ENCODE measurements at places on chromosomes 6 and 20.

DNA sequence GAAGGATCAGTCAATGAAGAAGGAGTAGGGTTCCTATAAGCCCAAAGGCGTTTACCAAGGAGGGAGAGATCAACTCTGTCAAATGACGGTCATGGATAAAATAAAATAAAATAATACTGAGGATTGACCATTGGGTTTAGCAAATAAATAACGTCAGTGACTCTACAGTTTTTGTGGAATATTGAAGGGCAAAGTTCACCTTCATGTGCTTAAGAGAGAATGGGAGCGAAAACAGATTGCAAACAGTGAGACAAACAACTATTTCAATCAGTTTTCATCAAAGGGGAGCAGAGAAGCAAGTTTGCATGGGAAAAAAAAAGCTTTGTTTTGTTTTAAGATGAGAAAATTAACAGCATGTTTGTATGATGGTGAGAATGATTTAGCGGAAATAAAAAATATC, 17.6 kb upstream of the NT5DC1 start:
- no peak for DNase-seq

DNA sequence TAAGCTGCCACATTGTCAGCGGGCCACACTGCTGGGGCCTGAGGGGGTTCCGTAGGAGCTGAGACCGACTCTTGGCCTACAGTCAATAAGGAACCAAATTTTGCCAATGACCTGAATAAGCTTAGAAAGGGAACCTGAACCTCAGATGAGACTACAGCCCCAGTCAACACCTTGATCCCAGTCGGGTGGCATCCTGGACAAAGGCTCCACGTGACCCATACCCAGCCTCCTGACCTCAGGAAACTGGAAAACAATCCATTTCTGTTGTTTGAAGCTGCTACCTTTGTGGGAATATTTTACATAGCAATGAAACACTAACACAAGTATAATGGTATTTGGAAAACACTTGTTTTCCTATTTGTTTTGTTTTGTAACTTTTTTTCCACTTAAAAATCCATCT, 179.9 kb upstream of the RALGAPA2 start:
- DNase-seq, result no peak

GRCh38 chr6:43627008-43627825, 1.8 kb downstream of the GTPBP2 start:
- no peak for DNase-seq

GRCh38 chr6:37566950-37567349, 67.3 kb upstream of the CCDC167 start:
- no peak for DNase-seq

DNA sequence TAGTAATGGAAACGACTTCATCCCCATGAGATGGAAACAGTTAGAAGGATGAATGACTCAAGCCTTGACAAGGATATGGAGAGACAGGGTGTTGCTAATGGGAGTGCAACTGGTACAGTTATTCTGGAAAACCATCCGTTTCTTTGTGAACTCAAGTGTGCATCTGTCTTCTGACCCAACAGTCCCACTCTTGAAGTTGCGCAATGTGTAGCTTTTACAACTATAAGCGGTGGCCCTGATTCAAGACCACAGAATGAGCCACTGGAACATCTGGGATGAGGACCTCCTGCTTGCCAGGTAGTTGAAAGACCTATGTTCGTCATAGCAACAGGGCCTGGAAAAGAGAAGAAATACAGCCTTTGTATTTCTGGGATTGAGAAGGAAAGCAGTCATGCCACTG, 115.8 kb upstream of the GMDS start:
- DNase-seq, result no peak

DNA sequence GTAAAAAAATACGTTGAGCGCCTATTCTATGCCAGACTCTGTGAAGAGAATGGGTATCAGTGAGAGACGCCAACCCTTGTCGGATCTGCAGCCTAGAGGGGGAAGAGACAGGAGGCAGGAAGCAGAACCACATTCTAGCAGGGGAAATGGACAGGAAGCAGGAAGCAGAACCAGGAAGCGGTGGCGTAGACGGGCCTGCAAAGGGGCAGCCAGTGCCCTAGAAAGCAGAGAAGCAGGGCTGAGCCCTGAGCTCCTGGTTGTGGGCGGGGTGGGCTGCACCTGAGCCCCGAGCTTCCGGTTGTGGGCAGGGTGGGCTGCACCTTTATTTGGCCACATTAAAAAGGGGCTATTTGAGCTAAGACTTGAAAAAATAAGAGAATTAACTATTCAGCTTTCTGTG, 71.9 kb downstream of the FAM120B start:
- no peak for DNase-seq

DNA sequence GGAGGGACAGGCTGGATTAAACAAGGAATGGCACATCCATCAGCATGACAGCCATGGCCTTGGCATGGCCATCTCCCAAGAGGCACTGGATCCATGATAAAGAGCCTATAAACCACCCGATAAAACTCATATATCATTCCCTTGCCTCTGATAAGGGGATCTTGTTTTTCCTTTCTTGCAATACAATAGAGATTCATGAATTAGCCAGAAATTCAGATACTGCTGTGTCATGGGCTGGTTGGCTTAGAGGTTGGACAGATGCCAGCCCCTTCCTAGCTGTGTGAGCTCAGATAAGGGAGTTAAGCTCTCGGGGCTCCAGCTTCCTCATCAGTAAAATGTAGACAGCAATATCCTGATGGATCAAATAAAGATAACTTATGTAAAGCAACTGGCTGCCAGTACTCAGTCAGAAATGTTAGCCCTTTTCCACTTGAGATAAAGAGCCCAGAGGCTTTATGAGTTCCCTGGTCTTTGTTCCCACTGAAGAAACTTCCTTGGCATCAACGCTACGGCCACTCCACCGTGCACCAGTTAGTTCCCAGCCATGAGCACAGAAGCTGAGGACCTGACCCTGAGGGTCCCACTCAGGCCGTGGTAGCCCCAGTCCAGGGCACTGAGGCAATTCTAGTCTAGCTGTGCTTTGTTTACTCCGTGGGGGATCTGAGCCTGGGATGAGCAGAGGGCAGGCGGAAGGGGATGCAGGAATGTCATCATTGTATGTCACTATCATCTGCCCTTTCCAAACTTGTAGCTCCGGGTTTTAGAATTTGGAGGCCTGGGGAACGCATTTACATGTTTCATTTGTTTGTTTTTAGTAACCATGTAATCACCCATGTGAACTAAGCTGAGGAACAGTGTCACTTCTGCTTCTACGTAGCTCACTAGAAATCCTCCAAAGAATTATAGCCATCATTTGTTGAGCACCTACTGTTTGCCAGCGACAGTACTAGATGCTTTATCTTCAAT, 67.2 kb upstream of the TBC1D7 start:
- DNase-seq, result no peak

DNA sequence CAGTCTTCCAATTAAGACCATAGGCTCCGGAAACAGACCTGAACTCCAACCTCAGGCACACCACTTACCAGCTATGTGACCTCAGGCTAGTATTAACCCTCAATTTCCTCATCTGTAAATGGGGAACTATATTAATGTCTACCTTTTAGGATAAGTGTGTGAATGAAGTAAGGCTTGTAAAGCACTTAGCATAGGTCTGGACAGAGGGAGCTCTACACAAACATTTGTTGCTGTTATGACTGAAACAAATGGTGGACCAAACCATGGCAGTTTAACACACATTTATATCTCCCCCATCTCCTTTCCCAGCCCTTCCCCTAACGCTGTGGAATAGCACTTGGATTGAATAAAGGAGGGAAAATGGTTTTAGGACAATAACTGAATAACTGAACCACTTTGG, 48.7 kb downstream of the TSHZ2 start:
- no peak for DNase-seq

- no peak for DNase-seq
Measured at GRCh38 chr6:111326563-111326962, 156.5 kb downstream of the REV3L start.

DNA sequence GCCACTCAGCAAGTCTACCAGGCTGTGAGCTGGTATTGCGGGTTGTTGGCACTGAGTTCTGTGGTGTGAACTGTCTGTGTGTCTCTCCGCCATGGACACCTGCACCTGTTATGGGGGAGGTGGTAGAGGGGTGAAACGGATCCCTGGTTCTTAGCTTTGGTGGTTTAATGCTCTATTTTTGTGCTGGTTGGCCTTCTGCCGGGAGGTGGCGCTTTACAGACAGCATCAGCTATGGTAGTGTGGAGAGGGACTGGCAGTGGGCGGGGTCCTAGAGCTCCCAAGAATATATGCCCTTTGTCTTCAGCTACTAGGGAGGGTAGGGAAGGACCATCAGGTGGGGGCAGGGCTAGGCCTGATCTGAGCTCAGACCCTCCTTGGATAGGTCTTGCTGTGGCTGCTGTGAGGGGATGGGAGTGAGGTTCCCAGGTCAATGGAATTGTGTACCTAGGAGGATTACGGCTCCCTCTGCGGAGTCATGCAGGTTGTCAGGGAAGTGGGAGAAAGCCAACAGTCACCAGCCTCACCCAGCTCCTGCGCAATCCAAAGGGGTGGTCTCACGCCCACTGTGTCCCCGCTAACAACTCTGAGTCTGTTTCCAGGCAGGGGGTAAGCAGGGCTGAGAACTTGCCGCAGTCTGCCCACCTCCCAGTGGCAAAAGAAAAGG, 154.3 kb downstream of the CCDC170 start:
- DNase-seq, result peak; percentile 1

DNA sequence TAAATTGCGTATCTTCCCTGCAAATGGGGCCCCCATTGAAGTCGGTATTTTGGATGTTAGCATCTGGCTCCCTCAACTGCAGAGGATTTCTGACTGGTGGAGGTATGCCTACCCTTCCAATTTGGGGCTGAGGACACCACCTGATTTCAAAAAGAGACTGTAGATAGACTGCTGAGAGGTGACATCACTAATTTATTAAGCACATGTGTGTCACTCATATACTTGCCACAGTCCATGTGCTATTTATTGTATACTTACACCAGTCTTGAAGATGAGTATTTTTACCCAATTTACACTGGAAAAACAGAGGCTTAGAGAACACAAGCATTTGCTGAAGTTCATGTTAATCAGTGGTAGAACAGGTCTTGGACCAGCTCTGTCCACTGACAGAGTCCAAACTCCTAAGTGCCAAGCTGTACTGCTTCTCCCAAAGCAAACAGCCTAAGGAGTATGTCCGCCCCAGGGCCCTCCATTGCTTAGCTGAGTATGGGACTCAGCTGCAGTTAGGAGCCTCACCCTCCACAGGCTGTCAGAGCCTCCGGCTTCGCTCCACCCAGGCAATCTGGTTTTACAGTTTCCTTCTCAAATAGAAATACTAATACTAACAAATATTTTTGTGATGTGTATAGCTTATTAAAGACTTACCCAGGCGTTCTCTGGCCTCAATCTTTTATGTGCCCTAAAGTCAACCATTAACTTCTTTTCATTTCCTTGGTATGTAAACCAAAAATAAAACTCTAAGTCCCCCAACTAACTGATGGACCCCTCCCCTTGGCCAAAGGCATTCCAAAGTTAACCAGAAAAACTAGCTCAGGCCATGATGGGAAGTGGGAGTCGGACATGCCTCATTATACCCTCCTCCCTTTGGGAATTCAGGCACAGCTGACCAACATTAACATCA, 17.5 kb downstream of the RIN2 start:
- DNase-seq, result no peak

DNA sequence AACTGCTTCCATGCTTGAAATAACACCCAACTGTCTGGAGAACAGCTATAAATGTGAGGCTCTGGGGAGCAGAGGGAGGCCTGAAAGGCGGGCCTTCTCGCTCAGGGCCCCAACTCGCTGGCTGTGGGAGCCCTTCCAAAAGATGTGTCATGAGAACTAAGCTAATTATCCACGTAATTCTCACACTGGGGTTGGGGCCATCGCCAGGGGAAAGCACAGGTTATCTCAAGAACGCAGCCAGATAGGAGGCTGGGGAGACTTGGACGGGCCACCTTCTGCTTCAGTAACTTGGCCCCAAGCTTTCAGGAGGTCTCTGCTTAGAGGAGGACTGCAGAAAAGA, 1.6 kb downstream of the PXDC1 start:
- no peak for DNase-seq

DNA sequence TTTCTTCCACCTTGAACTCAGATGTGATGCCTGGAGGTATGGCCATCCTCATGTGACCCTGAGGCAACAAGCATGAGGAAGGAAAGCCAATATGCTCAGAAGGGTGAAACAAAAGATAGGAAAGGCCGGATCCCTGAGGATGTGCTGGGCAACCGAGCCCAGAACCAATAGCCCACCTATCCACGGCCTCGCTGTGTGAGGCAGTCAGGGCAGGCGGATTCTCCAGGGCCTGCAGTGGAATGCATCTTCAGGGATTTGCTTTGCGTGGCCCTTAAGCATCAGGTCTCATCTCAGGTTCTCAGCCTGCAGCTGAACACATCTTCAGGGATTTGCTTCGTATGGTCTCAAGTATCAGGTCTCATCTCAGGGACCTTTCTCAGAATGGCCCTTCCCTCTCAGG, 139.8 kb downstream of the ANKRD60 start:
- DNase-seq, result no peak

DNA sequence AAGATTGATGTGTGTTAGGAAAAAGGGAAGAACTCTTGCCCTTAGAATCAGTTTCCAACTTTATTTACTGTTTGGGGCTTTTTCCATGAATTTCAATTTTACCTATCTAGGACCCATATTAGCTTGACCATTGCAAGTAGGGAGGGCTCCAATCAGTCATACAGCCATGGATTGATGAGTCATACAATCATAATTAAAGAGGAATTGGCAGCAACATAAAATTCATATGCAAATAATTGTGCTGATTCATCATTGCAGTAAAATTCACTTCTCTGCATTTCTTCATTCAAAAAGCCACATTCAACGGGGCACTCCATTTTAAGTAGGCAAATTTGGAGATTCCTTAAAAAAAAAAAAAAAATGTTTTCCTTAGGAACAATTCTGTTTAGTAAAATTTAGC, 1016.4 kb downstream of the KIF16B start:
- DNase-seq, result no peak

DNA sequence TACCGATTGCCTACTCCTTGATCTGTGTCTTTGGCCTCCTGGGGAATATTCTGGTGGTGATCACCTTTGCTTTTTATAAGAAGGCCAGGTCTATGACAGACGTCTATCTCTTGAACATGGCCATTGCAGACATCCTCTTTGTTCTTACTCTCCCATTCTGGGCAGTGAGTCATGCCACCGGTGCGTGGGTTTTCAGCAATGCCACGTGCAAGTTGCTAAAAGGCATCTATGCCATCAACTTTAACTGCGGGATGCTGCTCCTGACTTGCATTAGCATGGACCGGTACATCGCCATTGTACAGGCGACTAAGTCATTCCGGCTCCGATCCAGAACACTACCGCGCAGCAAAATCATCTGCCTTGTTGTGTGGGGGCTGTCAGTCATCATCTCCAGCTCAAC, 13.5 kb downstream of the CCR6 start:
- DNase-seq, result no peak

- DNase-seq, result no peak
Measured at GRCh38 chr6:24490948-24491347, 1.6 kb upstream of the GPLD1 start.

All from stimulated activated CD8-positive, alpha-beta memory T cell treated with anti-CD3 and anti-CD28 coated beads, Interleukin-2, amount 100 ng/mL, for 48 hours (primary cell).